Type B pancreatic cell (in vitro differentiated cells): ENCODE measurements at places on chromosomes 13 and 19. TPM values are rescaled to one million over a fixed set of nuclear protein-coding genes. Genes with fewer than 3 reads are reported as not detected.
A peak's percentile ranks its signal among the peaks of the same experiment; 100 is the strongest.

- no peak overlapping the region for H3K27ac ChIP-seq
- peaks cover 5% of the 10 kb centered on the region for H3K27me3 ChIP-seq
- peaks cover 8% of the 10 kb centered on the region for H3K4me1 ChIP-seq
- H3K4me3 ChIP-seq, result no peak overlapping the region
Observed at GRCh38 chr13:99465454-99465853, 35.8 kb upstream of the TM9SF2 start.

Gene SHISA2
- 10.0 and 25.7 TPM in 2 replicates for total RNA-seq

- peaks cover 16% of the 10 kb centered on the region for H3K4me1 ChIP-seq
- H3K27ac ChIP-seq, result peak overlapping the region; percentile 99
- DNase-seq, result no peak
- H3K4me3 ChIP-seq, result peak overlapping the region; percentile 99
- no peaks in the 10 kb centered on the region for H3K27me3 ChIP-seq
Observed at GRCh38 chr19:45887200-45887710, 1.3 kb upstream of the IRF2BP1 start.

DNA sequence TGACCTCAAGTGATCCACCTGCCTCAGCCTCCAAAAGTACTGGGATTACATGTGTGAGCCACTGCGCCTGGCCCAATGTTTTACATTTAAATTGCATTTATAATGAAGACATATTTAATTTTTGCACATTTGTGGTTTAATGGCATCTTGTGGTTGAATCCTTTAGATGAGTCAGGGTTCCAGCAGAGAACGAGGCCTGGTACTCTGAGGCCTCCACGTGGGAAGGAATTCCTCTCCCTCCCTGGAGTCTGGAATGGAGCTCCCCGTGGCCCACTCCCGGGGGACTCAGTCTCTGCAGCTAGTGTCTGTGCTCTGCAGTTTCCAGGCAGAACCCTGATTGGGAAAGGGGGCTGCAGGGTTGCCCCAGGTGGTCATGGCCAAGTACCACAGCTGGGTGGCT lies 24.2 kb downstream of the ZFR2 start:
- no peaks in the 10 kb centered on the region for H3K36me3 ChIP-seq
- DNase-seq, result no peak
- no peak overlapping the region for H3K27ac ChIP-seq
- H3K4me1 ChIP-seq, result no peaks in the 10 kb centered on the region
- no peak overlapping the region for H3K4me3 ChIP-seq

DNA sequence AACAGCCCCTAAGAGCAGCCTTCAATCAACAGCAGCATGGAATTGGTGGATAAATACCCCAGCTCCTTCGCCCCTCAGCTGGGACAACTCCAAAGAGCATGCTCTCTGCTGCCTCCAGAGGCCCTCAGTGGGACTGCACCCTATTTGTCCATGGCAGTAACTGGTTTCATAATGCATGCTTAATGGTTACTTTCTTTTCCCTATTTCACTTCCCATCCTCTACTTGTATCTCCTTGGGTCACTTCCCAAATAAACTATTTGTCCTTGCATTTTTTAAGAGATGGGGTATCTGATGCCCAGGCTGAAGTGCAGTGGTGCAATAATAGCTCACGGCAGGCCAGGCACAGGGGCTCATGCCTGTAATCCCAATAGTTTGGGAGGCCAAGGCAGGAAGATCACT lies 13.5 kb upstream of the TPM4 start:
- H3K27me3 ChIP-seq, result peaks cover 3% of the 10 kb centered on the region
- peaks cover 11% of the 10 kb centered on the region for H3K4me1 ChIP-seq
- no peak for DNase-seq

Gene NACC1
- total RNA-seq, result 66.8 and 77.9 TPM in 2 replicates
